ENCODE measurements at places on chromosomes 2 and 18.

GRCh38 chr18:70135604-70136003, 69.9 kb downstream of the RTTN start:
- no peak for DNase-seq

GRCh38 chr2:121505005-121505404, 25.7 kb upstream of the RNU4ATAC start:
- DNase-seq: no peak

- no peak for DNase-seq
Observed at GRCh38 chr2:174868878-174869277, 104.6 kb upstream of the CHRNA1 start.

GRCh38 chr18:50151926-50152325, 43.0 kb downstream of the MYO5B start:
- peak; percentile 65 for DNase-seq

GRCh38 chr2:108193251-108193650, 46.5 kb upstream of the SULT1C3 start:
- no peak for DNase-seq

DNA sequence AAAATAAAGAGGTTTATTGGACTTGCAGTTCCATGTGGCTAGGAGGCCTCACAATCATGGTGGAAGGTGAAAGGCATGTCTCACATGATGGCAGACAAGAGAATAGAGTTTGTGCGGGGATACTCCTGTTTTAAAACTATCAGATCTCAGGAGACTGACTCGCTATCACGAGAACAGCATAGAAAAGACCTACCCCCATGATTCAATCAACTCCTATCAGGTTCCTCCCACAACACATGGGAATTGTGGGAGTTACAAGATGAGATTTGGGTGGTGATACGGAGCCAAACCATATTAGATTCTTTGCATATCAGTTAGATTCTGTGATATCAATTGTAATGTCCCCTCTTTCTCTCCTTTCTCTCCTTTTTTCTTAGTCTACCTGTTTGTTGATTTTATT, 1178.7 kb upstream of the LRRTM1 start:
- DNase-seq: no peak

- peak; percentile 35 for DNase-seq
Observed at GRCh38 chr18:77478646-77479442, 229.2 kb downstream of the GALR1 start.

DNA sequence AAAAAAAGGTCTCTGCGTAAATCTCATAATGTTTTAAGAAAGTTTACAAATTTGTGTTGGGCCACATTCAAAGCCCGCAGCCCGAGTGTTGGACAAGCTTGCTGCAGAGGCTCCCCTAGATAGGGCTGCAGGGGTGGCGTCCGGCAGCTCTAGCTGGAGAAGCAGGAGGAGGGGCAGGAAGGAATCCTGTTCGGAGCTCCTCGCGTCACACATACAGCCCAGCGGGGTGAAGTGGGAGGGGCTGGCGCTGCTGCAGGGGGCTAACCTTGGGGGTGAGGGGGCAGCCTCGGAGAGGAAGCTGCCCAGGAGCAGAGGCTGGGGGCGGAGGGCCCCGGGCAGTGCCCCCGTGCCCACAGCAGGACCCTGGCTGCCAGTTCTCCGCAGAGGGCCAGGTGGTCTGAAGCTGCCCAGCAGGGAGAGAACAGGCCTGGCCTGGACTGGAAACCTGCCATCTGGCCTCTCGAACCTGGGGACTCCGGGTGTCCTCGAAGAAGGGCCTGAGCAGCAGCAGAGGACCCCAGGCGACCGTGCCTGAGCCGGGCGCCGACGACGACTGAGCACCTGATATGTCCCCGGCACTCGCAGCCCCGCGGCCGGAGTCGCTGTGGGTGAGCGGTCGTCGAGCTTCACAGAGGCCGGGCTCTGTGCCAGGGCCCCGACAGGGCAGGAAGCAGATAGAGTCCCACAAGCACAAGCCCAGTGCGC, 2.6 kb upstream of the GPR35 start:
- DNase-seq: peak; percentile 13

DNA sequence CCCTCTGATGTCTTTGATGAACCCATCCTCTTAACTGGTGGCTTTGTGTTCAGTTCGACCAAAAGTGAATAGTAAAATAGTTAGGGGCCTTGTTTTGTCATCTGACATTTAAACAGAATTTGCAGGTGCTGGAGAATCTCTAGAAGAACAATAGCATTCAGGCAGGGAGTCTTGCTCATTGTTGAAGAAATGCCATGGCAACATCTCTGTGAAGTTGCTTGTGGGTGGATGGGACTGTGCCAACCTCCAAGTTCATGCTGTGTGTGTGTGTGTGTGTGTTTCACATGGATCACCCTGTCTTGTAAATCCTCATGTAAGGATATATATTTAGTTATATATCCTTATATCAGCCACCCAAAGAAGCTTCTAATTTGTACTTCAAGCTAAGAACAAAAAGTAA, 66.7 kb downstream of the SKA1 start:
- DNase-seq: no peak

DNA sequence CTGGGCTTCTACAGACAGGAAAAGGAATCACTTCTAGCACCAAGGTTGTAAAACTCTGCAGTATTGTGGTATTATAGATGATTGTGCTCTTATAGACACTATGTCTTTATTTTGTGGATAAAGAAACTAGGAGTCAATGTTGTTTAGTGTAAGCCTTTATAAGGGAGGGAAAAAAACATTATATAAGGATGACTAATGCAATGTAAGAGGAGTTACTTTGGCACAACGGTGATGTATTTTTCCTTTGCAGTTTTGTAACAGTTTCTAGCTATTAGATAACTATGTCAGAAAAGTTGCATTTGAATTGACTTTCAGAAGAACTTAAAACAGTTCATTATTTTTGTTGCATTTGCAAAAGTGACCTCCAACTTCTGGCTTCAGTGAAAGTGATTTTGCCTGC, 545.4 kb downstream of the CCDC85A start:
- DNase-seq: no peak

DNA sequence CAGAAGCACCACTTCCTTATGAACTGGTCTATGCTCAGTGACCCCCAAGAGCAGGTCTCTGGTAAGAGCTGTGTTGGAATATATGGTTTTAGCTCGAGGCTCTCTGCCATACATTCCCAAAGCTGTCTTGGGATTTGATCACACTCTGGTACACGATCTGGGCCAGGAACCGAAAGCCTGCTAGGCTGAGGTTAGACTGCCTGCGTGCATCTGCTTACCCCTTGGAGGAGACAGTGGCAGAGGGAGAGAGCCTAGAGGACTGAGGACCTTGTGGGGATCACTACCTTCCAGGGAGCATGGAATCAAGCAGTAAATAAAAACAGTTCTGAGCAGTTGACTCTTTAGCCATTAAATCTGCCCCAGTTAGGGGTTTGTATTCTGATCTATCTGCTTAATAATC, 63.7 kb downstream of the ZNF532 start:
- no peak for DNase-seq

DNA sequence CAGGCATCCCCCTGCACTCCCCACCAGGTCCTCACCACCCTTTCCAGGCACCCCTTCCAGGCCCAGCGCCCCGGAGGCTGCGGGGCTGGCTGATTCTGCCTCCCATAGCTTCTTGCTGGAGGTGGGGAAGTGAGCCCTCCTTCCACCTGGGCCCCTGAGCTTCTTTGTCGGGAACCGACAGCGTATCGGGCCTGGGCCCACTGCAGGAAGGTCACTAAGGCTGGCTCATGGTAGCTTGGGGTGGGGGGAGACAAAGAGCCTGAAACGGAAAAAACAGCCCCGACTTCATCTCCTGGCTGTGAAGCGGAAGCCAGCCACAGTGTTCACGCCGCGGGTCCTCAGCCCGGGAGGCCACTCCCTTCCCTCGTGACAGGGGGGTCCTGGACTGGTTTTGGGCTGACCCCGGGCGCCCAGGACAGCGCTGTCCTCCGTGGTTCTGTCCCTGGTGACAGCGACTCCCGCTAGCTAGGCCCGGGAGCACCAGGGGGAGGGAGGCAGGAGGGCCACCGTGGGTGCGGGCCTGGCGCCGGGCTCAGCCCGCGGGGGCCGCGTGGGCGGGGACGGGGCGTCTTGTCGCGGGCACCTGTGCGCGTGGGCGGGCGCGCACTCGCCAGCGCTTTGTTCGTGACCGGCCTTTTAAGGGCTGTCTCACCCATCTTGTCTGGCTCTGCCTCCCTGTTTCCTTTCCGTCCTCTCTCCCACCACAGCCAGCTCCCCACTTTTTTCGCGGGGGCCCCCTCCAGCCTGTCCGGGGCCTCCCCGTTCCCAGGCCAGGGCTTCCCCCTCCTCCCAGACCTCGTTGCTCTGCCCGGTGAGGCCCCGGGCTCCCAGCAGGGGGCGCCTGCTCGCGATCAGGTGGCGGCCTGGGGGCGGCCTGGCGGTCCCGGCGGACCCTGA, 64.9 kb downstream of the DNMT3A start:
- no peak for DNase-seq

- no peak for DNase-seq
Observed at GRCh38 chr18:36366994-36367839, 69.7 kb downstream of the FHOD3 start.

DNA sequence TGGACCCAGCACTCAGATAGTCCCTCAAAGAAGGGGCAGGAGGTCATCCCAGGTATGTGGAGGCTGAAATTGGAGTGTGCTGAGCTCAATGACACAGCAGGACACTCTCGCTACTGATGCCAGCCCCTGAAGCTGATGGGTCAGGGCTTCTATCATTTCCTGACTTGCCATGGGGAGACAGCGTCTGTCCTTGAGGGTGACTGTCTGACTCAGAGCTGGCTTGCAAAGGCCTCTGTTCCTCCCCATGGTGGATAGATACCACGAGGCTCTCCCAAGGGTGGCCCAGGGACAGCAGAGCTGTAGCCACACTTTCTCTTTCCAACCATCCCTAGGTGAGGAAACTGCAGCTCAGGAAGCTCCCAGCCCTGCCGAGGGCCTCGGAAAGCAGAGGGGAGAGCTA, 10.8 kb downstream of the ALPG start:
- DNase-seq: no peak

DNA sequence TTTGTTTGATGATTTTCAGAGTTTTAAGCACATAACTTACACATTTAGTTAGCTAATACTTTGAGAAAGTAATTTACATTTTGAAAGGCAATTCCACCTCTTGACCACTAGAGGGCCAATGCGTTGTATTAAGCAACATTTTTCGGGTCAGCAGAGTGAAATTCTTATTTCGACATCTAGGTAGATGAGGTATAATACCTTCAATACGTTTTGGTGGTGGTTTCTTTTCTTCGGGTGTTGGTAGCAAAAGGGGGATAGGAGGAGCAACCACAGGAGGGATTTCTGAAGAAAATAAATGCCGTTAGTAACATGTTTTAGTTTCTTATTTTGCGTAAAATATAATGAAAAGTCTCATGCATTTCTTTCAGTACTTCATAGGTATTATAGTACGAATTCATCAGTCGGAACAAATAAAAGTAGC, 106.3 kb downstream of the TTN start:
- peak; percentile 10 for DNase-seq

- DNase-seq: no peak
Observed at GRCh38 chr2:236179236-236180075, 11.3 kb upstream of the GBX2 start.

GRCh38 chr2:3317277-3317685, 60.3 kb downstream of the EIPR1 start:
- DNase-seq: no peak

GRCh38 chr2:148567716-148568115, 76.8 kb upstream of the EPC2 start:
- DNase-seq: no peak
